ENCODE measurements at places on chromosomes 1 and 21.

DNA sequence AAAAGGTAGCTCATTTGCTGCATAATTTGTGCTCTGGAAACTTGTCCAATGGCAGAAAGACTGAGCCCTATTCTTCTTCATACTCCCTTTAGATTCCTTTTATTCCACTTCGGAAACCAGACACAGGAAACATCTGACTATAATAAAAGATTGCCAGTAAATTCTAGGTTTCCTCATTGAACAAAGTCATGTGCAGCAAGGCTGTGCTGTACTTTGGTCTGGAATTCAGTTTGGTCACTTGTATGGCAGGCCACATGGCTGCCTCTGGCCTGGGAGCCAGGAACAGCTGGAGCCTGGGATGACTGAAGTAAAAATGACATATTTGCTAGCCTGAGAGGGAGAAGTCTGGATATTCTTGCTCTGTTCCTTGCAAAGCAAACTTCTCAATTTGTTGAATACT is 79.6 kb downstream of the ST3GAL3 start:
- no peak for DNase-seq

DNA sequence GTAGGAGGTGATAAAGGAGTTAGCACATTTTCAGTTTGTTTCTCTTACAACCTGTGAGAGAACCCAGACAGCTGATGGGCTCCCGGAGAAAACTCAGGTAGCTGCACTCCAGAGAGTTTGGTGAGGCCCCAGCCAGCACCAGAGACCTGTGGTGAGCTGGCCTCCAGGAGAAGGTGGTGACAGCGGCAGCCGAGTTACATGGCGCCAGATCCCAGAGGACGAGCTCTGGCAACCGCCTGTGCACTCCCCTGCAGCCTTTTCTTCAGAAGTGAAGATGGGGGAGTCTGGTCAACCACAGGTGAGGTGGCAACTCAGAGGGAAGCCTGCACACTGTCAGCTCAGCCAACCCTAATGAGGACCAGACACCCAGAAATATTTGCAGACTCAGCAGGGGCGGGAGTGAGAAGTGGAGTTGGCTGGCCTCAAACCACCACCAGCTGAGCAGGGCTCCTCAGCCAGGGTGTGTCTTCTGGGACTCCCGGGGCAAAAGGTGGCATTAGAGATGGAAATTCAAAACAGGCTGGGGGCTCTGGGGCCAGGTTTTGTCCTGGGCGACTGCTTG is 209.7 kb downstream of the SETD4 start:
- no peak for DNase-seq

GRCh38 chr1:2840036-2840809 is 38.7 kb upstream of the TTC34 start:
- peak; percentile 50 for DNase-seq

GRCh38 chr1:245752561-245752960 is 597.8 kb downstream of the KIF26B start:
- DNase-seq = no peak

DNA sequence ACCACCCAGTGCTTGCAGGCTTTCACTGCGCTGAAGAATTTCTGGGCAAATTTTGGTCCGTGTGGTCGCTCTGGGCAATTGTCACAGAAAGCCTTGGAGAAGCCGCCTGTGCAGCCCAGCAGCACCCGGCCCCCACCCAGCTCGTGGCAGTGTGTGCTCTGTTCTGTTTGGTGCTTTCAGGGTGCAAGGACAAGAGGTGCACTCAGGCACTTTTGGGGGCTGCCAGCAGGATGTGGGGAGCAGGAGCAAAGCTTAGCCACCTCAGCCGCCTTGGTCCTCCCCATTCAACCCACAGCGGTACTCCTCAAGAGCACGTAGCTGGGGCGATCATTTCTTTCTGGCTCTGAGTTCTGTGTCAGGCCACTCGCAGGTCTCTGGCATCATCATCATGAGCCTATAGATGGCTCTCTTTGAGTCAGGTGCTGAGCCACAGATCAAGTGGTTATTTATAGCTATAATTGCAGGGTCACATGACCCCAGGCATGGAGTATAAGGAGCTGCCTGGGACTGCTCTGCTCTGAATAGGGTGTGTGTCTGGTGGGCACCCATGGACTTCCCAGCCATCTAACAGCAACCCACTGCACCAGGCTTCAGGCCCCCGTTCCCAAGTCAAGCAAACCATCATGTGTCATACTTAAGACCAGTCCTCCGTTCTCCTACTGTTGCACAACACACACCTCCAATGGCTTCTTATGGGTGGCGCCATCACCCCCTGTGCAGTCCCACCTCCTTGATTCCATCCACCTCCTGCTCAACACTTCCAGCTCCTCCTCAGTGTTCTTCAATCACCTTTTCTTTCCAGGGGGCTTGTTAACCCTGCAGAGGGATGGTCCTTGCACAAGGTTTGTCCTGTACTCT is 18.1 kb upstream of the TENT5C start:
- DNase-seq = no peak

- DNase-seq = peak; percentile 60
These were observed 2.8 kb downstream of the KCNJ9 start for GRCh38 chr1:160083968-160084770.

DNA sequence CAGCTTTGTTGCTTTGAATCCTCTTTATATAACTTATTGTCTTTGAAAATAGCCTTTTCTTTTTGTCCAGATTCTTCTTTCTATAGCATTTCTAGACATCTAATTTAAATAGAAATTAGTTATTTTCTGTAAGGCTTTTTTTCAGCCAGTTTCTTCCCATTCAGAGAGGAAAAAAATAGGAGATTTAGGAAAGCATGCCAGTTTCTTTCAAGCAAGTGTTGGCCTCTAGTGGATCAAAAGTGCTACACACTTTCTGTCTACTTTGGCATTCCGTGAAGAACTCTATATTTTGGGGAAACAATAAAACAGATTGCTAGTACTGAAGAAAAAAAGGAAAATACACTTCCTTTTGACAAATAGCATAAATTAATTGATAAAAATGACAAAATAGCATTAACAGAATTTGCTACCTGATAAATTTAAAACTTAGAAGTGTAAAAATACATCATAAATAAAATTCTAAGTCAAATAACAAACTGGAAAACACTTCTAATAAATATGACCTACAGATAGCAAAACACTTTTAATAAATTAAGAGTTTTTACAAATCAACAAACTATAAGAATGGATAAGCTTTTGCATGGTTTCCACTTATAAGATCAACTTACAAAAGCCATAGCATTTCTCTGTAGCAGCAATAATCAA is 13.1 kb upstream of the EXO1 start:
- no peak for DNase-seq

DNA sequence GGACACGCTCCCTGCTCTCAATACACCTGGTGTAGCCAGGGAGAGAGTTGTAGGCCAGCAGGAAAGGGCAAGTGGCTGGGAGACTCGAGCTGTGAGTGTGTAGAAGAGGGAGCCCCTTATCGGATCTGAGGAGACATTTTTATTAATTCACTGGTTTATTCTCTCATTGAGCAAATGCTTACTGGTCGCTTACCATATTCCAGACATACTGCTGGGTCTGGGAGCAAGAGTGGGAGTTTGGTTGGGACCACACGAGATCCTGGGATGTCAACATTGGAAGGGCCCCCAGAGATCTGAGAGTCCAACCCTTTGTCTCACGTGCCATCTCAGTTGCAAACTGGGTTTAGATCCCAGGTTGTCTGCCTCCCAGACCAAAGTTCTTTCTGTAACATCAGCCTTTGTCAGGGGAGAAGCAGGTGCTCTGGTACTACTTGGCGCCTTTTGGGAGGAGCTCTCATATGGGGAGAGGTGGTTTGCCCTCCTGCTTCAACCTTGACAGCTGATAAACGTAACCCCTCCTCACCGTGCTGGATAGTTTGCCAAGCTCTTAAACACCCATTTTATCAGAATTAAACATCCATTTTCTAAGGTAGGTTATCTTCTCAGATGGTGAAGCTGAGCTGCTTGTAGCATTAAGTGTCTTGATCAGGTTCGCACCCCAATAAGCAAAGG is 742 bp downstream of the TMEM222 start:
- DNase-seq = no peak

GRCh38 chr1:44266400-44267344 is 53.4 kb downstream of the DMAP1 start:
- DNase-seq = no peak

DNA sequence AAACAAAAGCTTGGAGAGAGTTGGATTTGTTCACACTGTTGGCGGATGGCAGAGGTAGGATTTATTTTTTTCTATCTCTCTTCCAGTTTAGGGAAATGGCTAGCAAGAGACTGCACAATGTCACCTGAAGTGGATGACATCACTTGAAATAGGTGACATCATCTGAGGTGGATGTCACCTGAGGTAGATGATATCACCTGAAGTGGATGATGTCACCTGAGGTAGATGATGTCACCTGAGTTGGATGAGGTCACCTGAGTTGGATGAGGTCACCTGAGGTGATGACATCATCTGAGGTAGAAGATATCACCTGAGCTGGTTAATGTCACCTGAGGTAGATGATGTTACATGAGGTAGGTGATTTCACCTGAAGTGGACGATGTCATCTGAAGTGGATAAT is 413.4 kb downstream of the DSCAM start:
- no peak for DNase-seq

DNA sequence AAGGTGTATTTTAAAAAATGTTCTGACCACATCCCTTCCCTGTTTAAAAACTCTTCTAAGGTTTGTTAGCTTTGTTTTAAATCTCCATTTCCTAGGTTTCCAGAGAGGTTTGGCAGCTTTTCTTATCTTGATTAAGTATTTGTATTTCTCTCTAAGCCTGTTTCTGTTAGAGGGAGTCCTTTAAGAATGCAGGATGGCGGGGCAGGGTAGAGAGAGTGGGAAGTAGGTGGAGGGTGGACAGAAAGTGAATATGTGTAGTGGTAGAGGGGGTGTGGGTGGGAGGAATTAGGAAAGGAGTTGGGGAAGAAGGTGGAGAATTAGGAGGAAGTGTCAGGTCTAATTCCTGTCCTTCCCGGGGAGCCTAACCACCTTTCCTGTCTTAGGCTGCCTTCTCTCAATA is 21.2 kb upstream of the SERBP1 start:
- no peak for DNase-seq

DNA sequence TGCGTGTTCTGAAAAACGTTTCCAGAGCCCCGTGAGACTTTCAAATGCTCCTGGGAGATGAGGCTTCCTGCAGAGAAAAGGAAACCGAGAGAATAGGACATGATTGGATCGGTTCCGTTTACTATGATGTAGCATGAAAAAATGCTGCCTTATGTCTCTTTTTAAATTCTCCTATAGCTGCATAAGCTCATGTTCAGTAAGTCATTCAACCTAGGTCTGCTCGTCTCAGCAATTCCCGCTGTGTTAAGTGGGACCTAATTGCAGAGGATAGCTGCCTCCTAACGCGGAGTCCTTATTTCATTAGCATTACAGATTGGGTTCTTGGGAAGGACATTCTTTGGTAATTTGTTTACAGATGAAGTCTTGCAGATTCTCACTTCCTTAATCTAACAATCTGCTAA is 165.3 kb downstream of the GALNT2 start:
- DNase-seq = no peak

DNA sequence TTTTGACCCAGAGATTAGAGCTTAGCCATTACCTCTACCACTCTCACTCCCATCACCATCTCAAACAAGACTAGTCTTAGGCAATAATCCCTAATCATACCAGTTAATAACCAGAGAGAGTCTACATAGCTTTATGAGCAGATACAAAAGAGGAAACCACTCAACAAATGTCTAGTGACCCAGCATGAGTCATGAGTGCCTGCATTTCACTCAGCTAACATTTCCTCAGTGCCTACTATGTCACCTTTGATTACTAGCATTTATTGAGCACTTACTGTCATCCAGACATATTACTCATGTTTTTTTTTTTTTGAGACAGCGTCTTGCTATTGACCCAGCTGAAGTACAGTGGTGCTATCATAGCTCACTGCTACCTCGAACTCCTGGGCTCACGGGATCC is 35.9 kb upstream of the GALNT2 start:
- DNase-seq = peak; percentile 15
